ENCODE measurements at places on chromosomes 6 and 20. TPM values are rescaled to one million over a fixed set of nuclear protein-coding genes. Genes with fewer than 3 reads are reported as not detected.

- no peak for DNase-seq
Observed at GRCh38 chr20:62696989-62697388, 11.6 kb upstream of the NTSR1 start.

- DNase-seq, result no peak
Observed at GRCh38 chr20:17229256-17229655, 2.4 kb downstream of the PCSK2 start.

The ZBTB24 gene
- total RNA-seq, result 4.1 TPM

DNA sequence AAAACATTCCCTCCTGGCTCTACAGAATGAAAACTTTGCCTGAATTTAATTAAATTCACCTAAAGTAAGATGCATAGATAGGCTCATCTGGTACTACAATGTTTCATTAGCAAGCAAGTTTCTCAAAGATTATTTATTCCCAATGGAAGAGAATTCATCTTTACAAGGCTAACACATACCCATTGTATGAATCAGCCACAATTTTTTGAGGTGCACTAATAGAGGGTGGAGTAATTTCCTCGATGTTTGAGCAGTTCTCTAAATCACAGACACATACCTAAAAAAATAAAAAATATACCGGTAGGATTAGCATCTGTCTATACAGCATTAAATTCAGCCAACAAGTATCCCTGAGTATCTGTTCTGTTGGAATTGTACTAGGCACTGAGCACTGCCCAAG is 32.7 kb downstream of the ROS1 start:
- no peak for DNase-seq

GRCh38 chr20:1324598-1325172 is 4.3 kb downstream of the SDCBP2 start:
- DNase-seq, result peak; percentile 67

The TBC1D32 gene
- 2.3 TPM for total RNA-seq

DNA sequence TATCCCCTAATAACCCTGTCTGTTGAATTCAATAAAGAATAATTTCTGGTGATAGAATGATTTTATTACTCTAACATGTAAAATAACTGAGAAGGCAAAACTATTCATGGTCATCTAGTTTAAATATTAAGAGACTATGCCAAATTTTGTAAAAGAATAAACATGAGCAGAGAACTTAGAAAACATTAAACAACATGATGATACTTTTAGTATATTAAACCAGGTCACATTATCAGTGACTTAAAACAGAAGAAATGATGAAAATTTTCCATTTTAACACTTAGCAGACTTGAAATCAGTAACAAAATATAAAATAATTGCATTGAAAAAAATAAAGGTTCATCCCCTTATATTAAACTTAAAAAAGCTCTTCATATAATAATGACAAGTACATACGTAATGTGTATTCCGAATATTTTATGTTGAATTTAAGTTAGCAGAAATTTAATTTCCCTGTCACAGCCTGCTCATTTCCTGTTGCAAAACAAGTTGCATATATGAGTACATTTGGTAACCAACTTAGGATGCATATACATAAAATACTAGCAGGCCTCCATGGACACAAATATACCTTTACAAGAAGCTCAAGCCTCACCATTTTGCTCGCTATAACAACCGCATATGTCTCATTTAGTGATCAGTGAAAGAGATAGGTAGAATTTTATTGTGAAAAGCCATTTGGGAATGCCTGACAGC is 40.6 kb downstream of the DTNBP1 start:
- DNase-seq, result no peak

DNA sequence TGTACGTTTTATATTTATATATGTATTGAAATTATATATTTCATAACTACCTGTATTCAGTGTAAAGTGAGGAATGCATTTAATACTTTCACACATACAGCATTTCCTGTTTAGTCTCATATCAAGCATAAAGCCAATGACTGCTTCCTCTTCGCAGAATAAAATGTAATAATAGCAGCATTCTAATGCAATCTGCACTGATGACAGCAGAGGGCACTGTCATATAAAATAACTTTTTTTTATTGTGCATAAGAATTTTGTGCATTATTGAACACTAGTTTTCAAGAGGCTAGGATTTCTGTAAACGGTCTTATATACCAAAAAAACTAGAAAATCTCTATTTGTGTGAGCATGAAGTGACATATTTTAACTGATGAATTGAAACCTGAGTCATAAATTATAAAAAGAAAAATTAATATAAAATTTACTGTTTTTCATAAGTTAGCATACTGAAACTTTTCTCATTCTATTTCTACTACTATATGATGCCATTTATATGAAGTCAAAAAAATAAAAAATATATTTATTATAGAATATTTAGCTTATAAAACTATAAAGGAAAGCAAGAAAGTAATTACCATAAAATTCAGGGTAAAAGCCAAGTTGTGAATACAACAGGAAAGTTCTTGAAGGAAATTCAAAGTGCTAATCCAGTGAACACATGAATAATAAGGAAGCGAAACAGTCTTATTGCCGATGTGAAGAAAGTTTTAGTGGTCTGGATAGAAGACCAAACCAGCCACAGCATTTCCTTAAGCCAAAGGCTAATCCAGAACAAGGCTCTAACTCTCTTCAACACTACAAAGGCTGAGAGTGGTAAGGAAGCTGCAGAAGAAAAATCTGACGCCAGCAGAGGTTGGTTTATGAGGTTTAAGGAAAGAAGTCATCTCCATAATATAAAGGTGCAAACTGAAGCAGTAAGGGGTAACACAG is 36.3 kb downstream of the RNF146 start:
- DNase-seq, result peak; percentile 65

- DNase-seq, result no peak
Observed at GRCh38 chr6:3577517-3577916, 120.7 kb upstream of the SLC22A23 start.

DNA sequence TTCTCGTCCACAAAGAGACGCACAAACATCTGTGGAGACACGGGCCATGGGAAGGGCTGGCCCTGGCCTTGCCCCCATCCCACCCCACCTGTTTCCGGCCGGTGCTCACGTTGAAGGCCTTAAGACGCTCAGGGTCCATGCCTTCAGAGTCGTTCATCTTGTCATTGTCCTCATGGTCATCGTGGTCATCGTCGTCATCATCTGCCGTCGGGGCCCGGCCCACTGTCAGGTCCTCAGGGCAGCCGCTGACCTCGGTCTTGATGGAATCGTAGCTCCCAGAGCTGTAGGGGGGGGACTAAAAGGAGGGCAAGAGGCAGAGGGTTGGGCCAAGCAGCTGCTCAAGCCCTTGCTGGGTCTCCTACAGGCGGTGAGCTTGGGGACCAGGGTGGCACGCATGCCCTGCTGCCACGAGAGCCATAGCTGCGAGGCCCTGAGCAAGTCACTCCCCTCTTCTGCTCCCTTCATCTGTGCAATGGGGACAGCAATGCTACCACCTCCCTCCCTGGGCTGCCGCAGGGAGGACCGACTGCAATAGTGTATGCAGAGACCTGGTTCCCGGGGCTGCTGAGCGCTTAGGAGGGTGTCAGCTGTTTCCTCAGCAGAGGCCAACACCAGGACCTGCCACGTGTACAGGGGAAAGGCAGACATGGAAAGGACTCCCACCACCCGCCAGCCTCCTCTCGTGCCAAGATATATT is 95.5 kb downstream of the ASXL1 start:
- no peak for DNase-seq

DNA sequence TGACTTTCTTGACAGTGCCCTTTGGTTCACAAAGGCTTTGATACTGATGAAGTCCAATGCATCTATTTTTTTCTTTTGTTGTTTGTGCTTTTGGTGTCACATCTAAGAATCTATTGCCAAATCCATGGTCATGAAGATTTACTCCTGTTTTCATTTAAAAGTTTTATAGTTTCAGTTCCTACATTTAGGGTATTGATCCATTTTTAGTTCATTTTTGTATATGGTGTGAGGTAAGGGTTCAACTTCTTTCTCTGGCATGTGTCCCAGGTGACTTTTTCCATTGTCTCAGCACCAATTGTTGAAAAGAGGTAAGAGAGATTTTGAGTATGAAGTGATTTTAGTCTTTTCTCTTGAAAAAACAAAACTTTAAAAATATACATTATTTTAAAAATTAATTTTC is 260.6 kb downstream of the GMPR start:
- no peak for DNase-seq

DNA sequence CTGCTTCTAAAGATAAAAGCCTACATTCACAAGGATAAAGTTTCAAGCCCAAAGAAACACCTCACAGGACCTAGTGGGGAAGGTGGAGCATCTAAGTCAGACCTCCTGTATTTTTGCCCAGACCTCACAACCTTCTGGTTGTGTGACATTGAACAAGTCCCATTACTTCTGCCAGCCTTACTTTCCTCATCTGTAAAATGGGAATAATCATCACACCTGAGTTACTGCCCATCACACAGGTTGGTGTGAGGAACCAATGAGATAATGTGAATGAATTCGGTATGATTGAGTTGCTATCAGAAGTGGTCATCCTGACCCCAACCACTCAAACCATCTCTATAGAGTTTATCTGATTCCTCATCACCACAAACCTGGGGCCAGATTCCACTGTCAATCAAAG is 11.1 kb upstream of the SLC22A23 start:
- DNase-seq, result no peak

- no peak for DNase-seq
Observed at GRCh38 chr6:93562582-93562981, 143.2 kb upstream of the EPHA7 start.

The TRMT6 gene
- 4.2 TPM for total RNA-seq

GRCh38 chr6:170355661-170356060 is 49.1 kb downstream of the FAM120B start:
- no peak for DNase-seq

GRCh38 chr6:11083491-11083890 is 10.1 kb upstream of the SMIM13 start:
- peak; percentile 17 for DNase-seq

DNA sequence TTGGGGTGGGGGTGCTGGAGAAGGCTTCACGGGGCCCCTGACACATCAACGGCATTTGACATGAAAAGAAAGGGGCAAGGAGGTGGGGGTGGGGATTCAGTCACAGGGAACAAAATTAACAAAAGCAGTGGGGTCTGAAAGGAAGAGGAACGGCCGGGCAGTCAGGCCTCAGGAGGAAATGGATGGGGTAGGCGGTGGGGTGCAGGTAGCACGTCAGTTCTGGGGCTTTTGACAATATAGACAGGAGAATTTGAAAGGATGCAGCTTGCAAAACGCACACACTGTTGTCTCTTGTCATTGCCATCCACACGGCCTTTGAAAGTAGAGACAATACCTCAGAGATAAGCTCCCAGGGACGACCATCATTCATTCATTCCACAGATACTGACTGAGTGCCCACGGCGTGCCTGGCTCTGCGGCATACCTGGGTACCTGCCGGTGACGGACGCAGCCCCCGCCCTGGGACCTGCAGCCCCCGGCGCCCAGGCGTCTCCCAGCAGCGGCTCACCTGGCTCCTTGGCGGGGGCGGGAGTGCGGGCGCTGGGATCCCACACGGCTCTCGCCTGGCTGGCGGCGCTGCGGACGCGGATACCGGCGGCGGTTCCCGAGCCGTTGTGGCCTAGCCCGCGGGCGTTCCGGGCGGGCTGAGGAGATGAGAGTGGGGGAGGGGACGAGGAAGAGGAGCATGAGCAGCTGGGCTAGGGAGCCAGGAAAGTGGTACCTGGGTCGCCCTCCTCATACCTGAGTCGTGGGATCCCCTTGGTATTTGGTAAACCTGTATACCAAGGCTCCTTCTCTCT is at the start of gene SLC26A8:
SLC26A8 (minus strand) TSS at position 646 of the 800 bp plus-strand sequence. CDS start 4,934 bp downstream, outside the sequence.
- DNase-seq, result no peak

GRCh38 chr6:159977255-159977903 is 8.5 kb downstream of the IGF2R start:
- DNase-seq, result no peak

The DNMT3B gene
- 1.4 TPM for total RNA-seq

DNA sequence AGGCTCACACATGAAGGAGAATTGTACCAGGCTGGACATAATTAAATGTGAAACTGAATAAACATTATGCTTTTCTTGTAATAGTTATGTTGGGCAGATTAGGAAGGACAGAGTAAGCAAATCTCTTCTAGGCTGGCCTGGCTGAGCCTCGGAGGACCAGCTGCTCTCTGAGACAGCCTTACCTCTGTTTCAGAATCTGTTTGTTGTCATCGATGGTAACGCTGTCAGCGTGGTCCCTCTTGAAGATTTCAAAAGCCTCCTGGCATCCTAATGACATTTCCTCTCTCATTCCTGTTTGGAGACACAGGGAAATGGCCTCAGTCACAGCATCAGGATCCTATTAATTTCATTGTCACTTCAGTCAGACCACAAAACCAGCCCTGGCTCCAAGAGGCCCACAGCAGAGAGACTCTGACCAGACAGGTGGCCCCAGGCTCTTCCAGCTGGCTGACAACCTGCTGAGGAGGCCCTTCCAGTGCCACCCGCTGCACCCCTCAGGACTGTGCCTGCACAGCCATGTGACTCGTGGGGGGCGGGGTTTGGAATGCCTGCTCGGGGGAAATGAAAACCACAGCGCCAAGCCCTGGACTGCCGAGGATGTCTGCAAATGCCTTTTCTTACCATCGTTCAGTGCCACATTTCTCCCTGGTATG is 108.5 kb upstream of the KCNK16 start:
- no peak for DNase-seq

- DNase-seq, result peak; percentile 60
Observed at GRCh38 chr6:105191351-105191750, 11.5 kb upstream of the POPDC3 start.

All from dermis microvascular lymphatic vessel endothelial cell (primary cell).